ENCODE measurements at places on chromosomes 1 and 21.

GRCh38 chr1:113875714-113876113 is 4.2 kb upstream of the PTPN22 start:
- no peak for DNase-seq

DNA sequence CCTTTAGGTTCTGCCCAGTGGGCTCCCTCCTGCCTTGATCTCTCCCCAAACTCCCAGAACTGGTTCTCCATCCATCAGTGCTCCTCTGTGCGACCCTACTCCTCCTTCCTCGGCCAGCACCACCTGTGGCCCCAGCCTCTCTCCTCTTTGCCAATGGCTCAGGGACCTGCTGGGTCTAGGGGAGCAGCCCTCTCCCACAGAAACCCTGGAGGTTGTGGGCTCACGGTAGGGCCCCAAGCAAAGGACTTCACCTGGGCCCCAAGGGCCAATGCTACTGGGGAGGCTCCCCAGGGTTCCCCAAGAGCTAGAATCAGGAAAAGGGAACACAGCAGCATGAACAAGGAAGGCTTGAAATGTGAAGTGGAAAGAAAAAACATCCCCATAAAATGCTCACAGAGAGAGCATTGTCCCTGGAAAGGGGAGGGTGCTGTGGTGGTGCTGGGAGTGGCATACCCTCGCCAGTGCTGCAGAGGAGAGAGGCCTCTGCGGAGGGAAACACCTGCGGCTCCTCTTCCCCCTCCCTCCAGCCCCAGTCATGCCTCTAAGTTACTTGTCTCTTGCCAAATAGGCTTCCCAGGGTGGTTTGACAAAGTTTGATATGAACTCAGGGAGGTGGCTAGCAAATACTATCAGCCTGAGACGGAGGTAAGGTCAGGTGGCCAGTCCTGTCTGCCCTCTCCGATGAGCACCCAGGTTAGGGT is 2.5 kb downstream of the TMEM63A start:
- no peak for DNase-seq

GRCh38 chr1:220806408-220806807 is 19.7 kb downstream of the MTARC1 start:
- no peak for DNase-seq

DNA sequence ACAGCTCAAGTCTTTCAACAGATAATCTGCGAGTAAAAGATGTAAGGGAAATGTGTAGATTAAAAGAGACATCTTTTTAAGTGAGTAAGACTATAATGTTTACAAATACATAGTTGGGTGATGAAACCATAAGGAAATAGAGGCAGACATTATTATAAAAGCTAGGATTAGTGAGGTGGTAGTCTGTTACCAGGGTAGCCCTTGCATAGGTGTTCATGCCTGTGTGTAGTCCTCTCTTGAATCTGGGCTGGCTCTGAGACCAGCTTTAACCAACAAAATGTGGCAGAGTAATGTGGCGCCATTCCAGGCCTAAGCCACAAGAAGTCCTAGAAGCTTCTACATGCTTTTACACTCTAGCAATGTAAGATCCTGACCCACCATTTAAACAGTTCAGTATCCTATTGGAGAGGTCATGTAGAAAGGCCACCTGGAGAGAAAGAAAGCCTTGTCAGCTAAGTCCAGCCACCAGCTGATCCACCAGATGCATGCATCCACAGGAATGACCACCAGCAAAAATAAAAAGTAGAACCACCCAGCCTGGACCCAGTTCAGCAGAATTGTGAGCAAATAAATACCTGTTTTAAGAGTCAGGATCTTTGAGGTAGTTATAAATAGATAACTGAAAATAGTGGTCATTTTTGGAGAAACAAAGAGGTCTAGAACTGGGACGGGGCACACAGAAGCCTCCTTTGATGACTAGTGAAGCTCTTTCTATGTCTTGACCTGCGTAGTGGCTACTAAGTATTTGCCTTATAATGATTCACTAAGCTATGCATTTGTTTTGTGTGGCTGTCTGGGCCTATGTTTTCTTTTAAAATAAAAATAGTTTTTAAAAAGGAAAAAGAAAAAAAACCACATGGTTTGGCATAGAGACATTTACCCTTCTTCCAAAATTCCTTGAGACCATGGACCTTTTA is 8.1 kb downstream of the NIBAN1 start:
- DNase-seq = no peak

DNA sequence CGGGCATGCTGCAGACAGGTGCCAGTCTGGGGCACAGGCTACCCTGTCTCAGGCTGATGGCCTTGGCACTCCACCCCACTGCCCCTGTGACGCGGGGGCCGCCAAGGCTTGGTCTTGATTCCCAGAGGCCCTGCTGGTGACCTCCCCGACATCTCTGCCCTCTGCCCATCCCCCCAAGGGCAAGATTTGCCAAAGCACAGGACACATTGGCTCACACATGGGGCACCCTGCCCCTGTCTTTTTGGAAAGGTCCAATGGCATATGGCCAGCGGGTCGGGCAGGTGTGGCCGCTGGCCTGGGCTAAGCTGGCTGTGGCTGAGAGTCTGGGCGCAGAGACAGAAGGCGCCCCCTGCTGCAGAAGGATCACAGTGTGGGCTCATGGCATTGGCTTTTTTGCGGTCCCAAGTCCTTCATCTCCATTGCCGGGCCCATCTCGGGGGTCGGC is 4.6 kb downstream of the MIB2 start:
- peak; percentile 27 for DNase-seq

GRCh38 chr1:23807453-23807852 is 6.9 kb upstream of the GALE start:
- no peak for DNase-seq

- DNase-seq = no peak
Measured at GRCh38 chr1:66757722-66758240, 5.5 kb downstream of the DYNLT5 start.

GRCh38 chr1:205537386-205538018 is 33.0 kb downstream of the CDK18 start:
- no peak for DNase-seq

DNA sequence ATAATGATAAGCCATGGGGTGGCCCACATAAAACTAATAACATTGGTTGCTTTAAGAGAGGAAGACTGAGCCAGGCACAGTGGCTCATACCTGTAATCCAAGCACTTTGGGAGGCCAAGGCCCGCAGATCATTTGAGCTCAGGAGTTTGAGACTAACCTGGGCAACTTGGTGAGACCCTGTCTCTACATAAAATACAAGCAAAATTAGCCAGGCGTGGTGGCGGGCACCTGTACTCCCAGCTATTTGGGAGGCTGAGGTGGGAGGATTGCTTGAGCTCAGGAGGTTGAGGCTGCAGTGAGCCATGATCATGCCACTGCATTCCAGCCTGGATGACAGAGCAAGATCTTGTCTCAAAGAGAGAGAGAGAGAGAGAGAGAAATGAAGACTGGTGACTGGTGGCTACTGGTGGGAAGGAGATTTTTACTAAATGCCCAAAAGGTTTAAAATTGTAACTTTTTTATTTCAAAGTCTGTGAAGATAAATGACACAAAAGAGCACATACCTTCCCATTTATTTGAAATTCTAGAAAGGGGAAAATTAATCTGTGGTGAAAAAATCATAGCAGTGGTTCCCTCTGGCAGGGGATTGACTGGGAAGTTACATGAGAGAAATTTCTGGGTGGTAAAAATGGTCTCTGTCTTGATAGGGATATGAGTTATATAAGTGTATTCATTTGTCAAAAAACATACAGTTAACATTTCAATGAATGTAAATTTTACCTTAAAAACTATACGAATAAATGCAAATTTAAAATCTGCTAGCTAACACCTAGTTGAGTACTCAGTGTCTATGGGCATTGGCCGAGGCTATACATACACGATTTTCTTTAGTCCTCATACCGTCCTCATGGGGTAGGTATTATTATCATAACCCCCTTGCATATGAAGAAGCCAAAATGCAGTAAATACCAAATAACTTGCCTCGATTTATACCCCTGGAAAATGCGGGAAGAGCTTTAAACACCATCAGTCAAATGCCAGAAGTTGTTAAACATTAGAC is 2.2 kb upstream of the NBPF1 start:
- no peak for DNase-seq

GRCh38 chr1:201156819-201157218 is 2.5 kb upstream of the TMEM9 start:
- no peak for DNase-seq

DNA sequence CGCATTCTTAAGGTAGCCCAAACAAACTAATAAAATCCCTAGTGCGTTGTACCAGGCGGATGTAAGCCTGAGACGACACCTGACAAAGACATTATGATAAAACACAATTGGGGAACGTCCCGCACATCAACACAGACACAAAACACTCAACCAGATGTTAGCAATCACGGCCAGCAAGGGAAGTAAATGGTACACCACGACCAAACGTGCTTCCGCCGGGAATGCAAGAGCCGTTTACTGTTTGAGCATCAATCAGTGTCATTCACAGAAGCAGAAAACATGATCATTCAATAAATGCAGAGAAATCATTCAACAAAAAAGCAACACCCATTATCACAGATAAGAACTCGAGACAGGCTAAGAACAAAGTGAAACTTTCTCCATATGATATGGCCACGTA is 49.4 kb upstream of the COL18A1 start:
- no peak for DNase-seq

GRCh38 chr1:245888809-245889208 is 618.3 kb downstream of the SMYD3 start:
- peak; percentile 27 for DNase-seq

GRCh38 chr1:223700942-223701637 is 11.2 kb upstream of the CAPN2 start:
- DNase-seq = no peak

DNA sequence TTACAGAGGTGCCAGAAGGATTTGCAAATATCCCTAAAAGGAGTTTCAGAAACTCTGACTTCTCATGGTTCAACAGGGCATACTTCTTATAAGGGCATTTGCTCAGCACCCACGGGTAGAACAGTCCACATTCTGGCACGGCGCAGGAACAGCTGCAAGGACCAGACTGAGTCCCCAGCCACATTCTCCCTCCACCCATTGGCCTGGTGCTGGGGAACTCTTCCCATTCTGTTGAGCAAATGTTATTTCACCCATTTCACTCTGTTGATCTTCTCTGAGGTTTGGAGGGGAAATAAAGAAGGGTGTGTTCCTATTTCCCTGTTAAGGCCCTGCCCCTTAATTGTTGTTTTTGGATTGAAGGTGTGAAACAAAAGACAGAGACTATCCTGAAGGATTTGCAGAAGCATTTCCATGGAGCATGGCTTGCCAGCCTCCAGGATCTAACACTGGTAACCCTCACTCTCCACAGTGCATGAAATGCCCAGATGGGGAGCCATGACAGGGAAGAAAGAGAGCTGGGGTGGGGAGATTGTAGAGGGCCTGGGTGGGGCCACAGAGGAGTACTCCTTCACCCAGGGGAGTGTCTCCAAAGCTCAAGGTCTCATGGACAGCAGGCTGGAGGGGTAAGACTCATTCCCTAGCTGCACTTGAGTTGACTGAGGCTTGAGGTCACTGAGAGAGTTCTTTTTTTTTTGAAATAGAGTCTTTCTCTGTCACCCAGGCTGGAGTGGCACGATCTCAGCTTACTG is 35.0 kb downstream of the INAVA start:
- DNase-seq = no peak

- DNase-seq = no peak
Measured at GRCh38 chr21:38377165-38378088, 120.6 kb downstream of the KCNJ15 start.

GRCh38 chr1:190494451-190494850 is 16.8 kb upstream of the BRINP3 start:
- DNase-seq = no peak

DNA sequence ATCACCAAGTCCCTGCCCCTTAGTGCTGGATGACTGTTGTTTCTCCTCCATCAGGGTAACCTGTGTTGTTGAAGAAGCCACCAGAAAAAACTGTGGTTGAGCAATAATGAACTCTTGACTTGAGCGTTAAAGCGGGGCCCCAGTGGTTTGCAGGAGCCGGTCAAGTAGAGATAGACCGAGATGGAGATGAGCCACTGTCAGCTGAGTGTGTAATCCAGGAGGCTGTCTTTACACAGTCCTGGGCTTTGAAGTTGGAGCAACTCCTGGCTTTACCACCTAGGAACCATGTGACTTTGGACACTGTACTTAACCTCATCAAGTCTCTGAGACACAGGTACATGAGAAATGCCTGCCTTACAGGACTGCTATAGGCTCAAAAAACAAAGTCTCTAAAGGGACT is 158.1 kb downstream of the ST6GALNAC3 start:
- DNase-seq = no peak

GRCh38 chr1:228935198-228935663 is 200.0 kb downstream of the RHOU start:
- no peak for DNase-seq

- no peak for DNase-seq
Measured at GRCh38 chr1:167799747-167800146, 78.0 kb downstream of the MPZL1 start.

DNA sequence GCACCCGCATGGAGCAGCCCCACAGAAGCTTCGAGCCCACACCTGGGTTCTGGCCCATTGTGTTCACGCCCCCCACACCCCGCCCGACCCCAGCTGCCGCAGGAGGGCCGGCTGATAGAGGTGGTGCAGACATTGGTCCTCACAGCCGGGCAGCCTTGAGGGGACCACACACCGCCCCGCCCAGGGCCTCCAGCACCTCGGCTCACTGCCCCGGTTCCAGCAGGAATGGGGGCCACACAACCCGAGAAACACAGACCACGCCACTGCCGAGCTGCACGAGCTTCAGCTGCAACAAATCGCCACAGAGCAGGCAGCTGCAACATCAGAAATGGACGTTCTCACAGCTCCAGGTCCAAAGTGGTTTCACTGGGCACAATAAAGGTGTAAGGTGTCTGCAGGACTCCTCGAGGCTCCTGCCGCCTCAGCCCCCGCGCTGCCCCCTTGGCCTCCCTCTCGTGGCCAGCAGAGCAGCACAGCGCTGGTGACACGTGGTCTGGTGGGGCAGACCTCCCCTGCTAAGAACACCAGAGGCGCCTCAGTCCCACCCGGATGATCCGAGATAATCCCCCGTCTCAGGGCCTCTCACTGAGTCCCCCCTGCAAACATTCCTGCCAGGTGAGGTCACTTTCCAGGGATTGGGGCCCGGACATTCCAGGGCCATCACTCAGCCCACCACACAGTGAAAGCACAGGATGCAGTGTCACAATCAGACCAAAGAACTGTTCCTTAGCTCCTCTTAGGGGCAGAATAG is 62.3 kb upstream of the ADARB1 start:
- no peak for DNase-seq

GRCh38 chr1:100299521-100300222 is 33.7 kb downstream of the RTCA start:
- no peak for DNase-seq

DNA sequence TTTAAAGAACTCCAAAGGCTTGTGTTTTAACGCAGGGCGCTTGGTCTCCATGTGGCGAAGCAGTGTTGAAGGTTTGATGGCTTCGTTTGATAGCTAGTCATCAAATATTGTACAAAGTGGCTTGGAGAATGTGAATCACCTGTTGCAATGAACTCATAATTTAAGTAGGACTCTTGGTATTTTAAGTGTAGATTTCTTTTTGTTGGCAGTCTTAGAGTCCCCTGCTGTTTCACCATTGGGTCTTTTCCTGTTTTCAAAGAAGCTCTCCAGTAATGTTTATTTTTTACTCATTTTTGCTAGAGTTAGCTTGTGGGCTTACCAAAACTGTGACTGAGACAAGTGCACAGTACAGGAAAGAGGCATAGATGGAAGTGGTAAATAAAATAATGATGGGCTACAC is 26.2 kb downstream of the RASAL2 start:
- no peak for DNase-seq

GRCh38 chr1:100879422-100879821 is 15.2 kb downstream of the EXTL2 start:
- no peak for DNase-seq
